Activated naive CD8-positive, alpha-beta T cell treated with anti-CD3 and anti-CD28 coated beads for 36 hours (primary cell): ENCODE measurements at places on chromosomes 1 and 21.

- DNase-seq = peak; percentile 49
These were observed 595 bp downstream of the IL10RB start for GRCh38 chr21:33266789-33267135.

DNA sequence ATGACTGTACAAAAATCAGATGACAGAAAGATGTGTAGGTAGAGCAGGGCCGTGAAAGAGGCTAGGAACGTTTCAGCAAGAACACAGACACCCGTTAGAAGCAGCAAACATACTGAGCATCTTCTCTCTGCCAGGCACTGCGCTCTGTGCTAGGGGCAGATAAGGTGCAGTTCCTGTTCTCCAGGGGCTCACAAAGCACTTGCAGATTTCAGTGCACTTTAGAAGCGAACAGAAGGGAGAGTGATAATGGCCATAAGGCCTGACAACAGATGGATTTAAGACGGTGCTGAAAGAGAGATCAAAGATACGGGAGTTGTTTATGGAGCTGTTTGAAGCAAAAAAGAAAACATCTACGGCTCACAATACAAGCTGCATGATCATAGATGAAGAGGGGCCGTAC lies 200.3 kb upstream of the FOXD3 start:
- no peak for DNase-seq

DNA sequence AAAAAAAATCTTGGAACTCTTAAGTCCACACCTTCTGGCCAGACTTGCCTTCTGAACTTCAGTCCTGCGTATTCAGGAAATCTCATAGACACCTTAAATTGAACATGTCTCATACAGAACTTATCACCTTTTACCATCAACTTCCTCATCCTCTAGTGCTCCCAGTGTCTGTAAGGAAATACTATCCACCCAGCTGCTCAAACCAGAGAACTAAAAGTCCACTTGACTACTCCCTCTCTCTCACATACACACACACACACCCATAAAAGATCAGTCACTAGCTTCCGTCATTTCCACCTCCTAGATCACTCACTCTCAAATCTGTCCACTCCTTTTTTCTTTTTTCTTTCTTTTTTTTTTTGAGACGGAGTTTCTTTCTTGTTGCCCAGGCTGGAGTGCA lies 10.9 kb upstream of the CAP1 start:
- DNase-seq = no peak

DNA sequence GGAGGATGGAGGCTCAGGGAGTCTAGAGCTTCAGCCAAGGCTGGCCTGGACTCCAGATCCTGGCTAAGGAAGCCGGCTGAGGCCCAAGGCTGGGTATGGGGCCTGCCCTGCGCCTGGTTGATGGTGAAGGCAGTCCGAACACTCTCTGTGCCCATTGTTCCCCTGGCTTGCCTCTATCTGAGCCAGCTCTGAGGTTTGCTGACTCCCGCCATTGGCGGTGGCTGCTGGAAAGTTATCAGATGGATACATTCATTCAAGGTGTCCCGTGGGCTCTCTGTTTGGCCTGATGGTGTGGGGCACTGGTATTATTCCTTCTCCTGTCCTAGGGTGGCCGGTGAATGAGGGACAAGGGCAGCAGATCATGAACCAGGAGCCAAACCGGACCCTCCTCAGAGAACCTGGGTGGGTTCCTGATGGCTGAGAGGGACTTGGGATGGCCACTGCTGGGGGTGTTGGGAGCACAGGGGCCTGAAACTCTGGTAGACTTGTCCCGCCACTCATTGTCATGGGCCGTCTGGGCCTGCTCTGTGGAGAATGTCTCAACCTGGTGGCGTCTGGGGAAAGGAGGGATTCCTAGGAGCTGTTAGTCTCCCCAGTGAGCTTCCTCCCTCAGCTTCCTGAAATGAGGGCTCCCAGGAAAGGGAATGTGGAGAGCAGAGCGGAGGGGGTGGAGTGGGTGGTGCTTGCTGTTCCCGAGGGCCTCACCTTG lies 22.2 kb downstream of the SLC26A9 start:
- no peak for DNase-seq

- DNase-seq = no peak
These were observed 6.7 kb downstream of the NCMAP start for GRCh38 chr1:24562625-24563024.

DNA sequence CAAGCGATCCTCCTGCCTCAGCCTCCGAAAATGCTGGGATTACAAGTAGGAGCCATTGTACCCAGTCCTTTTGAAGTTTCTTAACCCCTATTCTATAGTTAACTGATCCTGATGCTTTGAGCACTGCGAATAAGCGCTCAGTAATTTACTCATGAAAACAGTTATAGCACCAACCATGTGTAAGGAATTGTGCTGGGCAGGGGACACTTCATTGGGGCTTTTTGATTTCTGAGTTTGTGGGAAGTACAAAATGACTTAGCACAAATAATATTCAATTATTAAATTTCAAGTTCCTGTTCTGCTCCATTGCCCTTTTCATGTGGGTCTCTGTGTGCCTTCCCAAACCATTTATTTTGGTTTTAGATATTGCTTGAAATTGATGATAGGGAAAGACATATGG lies 6.2 kb upstream of the HIPK1 start:
- no peak for DNase-seq

GRCh38 chr1:215082532-215083382 lies at the start of gene KCNK2:
TSS of gene KCNK2 (plus strand) at chr1:215082737. CDS start at chr1:215083386, 649 bp downstream.
- DNase-seq = peak; percentile 8

DNA sequence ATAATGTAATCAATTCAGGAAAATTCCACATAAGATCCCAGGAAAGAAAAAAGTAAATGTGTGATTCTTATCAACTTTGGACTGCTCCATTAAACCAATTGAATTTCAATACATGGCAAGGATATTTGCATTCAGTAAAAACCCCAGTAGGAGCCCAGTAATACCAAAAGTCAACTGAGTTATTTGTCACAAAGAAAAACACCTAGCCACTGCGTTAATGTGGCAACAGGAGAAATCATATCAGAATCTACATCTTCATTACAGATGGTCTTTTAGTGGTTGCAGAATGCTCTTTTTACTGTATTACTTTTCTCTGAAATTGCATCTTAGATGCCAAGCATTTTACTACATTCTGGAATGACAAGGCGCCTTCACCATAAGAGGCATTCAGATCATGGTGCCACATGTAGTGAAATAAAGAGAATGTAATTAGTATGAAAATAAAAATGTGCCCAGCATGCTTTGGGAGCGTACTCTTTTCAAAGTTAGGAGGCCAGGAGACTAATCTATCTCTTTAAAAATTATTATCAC lies 180.7 kb downstream of the PATJ start:
- no peak for DNase-seq

- peak; percentile 39 for DNase-seq
These were observed 32.3 kb downstream of the CD58 start for GRCh38 chr1:116538544-116538943.

GRCh38 chr1:55632906-55633305 lies 417.7 kb upstream of the USP24 start:
- no peak for DNase-seq

GRCh38 chr1:162541619-162542141 lies 19.8 kb upstream of the UAP1 start:
- DNase-seq = no peak

DNA sequence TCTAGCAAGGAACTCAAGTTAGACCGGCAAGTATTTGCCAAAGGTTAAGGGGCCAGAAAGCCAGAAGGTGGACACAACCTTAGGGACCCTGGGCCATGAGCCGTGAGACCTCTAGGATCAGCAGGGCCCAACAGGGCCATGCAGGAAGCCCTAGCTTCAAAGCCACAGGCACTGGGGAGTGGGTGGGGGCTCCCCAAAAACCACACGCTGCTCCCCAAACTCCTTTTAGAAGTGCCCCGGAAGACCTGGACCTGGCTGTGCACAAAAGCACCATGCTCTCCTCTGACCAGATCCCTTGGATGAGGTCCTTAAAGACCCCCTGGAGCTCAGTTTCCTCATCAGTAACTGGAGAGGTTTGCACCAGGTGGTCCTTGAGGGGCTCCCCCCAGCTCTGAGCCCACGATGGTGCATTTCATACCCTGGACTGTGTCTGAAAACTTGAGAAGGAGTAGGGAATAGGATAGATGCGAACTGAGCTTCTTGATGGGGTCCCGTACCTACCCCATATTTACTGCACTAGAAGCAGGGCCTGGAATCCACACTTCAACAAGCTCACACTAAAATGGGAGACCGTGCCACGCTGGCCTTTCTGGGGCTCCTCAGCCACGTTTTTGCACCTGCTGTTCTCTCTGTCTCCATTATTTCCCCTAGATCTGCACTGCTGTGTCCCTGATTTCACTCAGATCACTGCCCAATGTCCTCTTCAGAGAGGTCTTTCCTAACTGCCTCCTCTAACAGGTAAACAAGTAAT lies 40.6 kb upstream of the LBR start:
- DNase-seq = peak; percentile 46

DNA sequence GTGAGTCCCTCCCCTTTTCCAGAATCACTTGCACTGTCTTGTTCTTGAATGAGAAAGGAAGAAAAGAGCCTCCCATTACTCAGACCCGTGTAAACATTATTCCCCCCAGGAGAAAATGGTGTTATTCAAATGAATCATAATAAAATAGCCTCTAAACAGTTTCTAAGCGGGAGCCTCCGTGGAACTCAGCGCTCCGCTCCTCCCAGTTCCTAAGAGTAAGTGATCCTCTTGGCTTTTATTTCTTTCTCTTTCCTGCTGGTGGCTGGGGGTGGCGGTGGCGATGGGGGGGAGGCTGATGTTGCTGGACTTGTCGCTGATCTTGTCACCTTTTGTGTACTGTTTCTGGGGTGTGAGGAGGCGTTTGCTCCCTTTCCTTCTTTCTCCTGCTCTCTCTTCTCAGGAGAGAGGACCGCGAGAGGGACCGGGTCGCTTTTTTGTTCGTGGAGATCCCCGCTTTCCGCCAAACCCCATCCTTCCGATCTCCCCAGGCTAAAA lies 781 bp downstream of the PROX1 start:
- no peak for DNase-seq

DNA sequence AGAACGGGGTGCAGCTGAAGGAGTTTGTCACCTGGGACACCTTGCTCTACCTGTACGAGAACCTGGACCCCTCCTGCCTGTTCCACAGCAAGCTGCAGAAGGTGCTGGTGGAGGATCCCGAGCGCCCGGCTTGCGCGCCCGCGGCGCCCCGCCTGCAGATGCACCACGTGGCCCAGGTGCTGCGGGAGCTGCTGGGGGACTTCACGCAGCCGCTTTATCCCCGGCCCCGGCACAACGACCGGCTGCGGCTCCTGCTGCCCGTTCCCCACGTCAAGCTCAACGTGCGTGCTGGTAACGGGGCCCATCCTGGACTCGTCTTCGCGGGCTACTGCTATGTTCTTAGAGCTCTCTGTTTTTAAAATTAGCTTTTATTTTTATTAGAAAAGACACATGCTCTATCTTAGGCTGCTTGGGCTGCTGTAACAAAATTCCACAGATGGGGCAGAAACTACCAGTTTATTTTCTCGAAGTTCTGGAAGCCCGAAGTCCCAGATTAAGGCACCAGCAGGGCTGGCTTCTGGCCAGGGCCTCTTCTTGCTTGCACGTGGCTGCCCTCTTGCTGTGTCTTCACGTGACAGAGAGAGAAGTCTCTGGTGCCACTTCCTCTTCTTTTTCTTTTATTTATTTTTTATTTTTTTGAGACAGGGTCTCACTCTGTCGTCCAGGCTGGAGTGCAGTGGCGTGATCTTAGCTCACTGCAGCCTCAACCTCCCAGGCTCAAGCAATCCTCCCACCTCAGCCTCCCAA lies 38.1 kb downstream of the TRPM2 start:
- no peak for DNase-seq

GRCh38 chr1:77762072-77762476 lies 2.4 kb upstream of the USP33 start:
- DNase-seq = no peak

GRCh38 chr1:235468970-235469369 lies 35.3 kb downstream of the B3GALNT2 start:
- DNase-seq = no peak

GRCh38 chr1:221774054-221774842 lies 32.4 kb upstream of the DUSP10 start:
- no peak for DNase-seq

- no peak for DNase-seq
These were observed 755 bp downstream of the RPAP2 start for GRCh38 chr1:92299477-92300150.

- no peak for DNase-seq
These were observed 7.1 kb upstream of the MROH9 start for GRCh38 chr1:170927955-170928840.

GRCh38 chr1:109901141-109901523 lies 9.5 kb upstream of the CSF1 start:
- no peak for DNase-seq

- no peak for DNase-seq
These were observed 26.4 kb upstream of the CLIC6 start for GRCh38 chr21:34642211-34643075.

DNA sequence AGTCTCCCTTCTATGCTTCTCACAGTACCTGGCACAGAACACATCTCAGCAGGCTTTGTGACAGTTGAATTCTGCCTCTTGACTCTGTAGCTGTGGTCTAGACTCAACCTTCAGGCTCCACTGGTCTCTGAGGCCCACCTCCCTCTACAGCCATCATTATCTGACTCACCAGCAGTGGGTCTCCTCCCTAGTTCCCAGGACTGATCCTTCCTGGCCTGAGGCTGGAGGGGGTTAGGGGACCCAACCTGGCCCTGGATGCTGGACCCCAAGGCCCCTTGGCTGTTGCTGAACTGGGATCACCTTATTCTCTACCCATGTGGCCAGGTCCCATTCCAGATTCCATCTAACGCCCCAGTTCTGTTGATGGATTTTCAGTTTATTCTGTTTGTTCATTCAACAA lies 43.1 kb upstream of the FOXO6 start:
- DNase-seq = no peak

GRCh38 chr21:44955798-44956175 lies 16.0 kb downstream of the SLX9 start:
- no peak for DNase-seq

GRCh38 chr1:69737527-69738185 lies 169.9 kb downstream of the LRRC7 start:
- DNase-seq = no peak

DNA sequence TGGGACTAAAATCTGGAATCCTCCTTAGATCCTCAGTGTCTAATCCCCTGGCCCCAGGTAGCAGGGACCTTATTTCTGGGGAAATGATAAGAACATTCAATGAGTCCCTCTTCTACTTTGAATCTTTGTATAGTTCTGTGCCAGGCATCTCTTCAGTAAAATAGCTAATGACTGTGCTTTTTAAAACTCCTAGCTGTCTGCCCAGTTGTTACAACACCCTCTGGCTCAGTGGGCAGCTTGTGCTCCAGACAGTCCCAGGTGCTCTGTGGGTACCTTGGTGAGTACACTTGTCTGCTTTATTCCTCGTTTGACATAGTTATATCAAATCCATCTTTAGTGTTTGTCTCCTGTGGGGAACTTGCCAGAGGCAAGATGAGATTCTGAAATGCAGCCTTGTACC lies 18.0 kb downstream of the TGFB2 start:
- DNase-seq = no peak

DNA sequence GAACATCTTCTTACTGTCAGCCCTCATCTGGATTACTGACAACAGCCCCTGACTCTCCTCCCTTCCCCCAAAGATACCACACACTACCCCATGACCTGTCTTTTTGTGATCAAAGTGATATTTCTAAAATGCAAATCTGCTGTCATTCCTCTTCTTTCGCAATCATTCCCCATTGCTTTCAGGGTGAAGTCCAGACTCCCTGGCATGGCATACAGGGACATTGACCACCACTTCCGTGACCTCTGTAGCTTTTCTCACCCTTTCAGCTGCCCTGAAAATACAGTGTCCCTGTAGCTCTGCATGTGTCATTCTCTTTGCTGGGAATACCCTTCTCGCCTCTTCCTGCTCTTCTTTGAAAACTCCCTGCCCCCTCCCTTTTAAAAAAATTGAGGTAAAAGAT lies 4.1 kb downstream of the SERINC2 start:
- DNase-seq = no peak
